ENCODE measurements at places on chromosomes 5 and 9.

DNA sequence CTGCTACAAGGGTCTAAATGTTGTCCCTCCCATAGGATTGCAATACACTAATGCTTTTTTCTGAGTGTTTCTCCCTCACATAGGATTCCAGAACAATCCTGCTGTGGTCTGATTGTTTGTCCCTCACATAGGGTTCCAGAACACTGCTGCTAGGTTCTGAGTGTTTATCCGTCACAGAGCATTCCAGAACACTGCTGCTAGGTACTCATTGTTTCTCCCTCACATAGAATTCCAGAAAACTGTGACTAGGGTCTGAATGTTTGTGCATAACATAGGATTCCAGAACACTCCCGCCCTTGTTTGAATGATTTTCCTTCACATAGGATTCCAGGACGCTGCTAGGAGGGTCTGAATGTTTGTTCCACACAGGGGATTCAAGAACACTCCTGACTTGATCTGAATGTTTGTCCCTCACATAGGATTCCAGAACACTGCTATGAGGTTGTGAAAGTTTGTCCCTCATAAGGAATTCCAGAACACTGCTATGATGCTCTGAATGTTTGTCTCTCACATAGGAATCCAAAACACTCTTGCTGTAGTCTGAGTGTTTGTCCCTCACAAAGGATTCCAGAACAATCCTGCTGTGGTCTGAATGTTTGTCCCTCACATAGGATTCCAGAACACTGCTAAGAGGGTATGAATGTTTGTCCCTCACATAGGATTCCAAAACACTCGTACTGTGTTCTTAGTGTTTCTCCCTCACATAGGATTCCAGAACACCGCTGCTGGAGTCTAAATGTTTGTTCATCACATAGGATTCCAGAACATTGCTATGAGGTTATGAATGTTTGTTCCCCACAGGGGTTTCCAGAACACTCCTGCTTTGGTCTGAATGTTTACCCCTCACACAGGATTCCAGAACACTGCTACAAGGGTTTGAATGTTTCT is 213.5 kb downstream of the FOXD4L6 start:
- H3K27me3 ChIP-seq = no peaks in the 10 kb centered on the region
- no peak overlapping the region for H3K27ac ChIP-seq
- DNase-seq = peak; percentile 53
- H3K36me3 ChIP-seq = no peaks in the 10 kb centered on the region
- no peaks in the 10 kb centered on the region for H3K4me1 ChIP-seq

DNA sequence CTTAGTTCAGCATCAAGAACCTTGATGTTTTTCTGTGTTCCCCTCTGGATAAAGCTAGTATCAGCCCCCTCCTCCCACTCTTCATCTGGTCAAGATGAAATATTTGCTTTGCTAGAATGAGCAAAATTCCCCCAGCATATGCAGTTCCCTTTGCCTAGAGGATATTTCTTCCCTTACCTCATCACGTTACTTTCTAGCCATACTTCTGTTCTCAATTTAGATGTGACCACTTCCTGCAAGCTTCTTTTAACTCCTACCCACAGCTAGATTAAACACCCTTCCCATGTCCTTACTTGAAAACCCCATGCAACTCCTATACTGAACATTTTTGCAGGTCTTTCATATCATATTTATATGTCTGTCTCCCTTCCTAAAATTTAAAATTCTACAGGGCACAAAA is 178.9 kb upstream of the TUSC1 start:
- H3K4me3 ChIP-seq = no peak overlapping the region
- H3K27me3 ChIP-seq = no peaks in the 10 kb centered on the region
- no peaks in the 10 kb centered on the region for H3K4me1 ChIP-seq
- DNase-seq = no peak
- H3K27ac ChIP-seq = no peak overlapping the region

GRCh38 chr5:179265514-179266290 is 79.6 kb downstream of the ADAMTS2 start:
- no peaks in the 10 kb centered on the region for H3K27me3 ChIP-seq
- no peak overlapping the region for H3K4me3 ChIP-seq
- no peak for DNase-seq

GRCh38 chr9:72986522-72987116 is 33.8 kb upstream of the ALDH1A1 start:
- no peak for DNase-seq
- no peaks in the 10 kb centered on the region for H3K4me1 ChIP-seq
- H3K27ac ChIP-seq = no peak overlapping the region
- no peaks in the 10 kb centered on the region for H3K36me3 ChIP-seq

DNA sequence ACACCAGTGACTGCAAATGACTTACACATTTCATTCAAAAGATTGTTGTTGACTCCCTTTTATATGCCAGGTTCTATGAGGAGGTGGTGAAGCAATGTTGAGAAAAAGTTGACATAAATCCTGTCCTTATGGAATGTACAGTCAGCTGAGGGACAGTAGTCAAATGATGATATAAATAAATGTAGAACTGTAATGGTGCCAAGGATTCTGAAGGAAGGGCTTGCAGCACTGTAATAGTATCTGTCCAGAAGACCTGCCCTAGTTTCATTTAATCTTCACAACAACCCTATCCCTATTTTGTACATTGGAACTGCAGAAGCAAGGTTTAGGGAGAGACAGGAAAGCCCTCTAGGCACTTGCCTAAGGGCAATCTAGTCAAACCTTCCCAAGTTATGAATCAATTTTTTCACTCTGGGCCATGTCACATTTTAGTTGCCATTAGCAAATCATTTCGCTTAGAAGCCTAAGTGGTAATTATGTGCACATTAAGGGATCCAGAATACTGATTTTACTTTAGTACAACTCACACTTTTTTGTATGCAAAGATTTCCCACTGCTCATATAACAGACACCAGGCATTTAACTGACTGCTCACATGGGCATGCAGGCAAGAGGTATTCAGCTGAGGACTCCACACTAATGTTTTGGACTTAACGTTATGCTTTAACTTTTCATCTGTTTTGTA is 34.5 kb upstream of the LIFR start:
- no peak overlapping the region for H3K4me3 ChIP-seq
- no peak overlapping the region for H3K27ac ChIP-seq
- no peaks in the 10 kb centered on the region for H3K4me1 ChIP-seq
- H3K36me3 ChIP-seq = no peaks in the 10 kb centered on the region
- DNase-seq = no peak
- H3K27me3 ChIP-seq = peaks cover 2% of the 10 kb centered on the region

DNA sequence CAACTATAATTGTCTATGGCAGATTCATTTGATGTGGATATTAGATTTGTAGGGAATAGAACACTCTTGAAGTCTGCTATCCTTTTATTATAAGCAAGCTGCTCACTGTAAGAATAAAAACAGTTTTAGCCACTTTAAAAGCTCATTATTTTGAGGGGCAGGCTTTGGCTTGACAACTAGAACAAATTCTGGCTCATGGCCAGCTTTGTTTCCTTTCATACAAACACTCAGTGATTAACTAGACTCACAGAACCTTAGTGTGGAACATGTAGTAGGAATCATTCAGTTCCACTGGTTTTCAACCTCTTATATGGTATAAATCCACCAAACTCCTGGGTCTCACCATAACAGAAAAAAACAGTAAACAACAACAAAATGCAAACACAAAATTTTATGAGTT is 27.4 kb upstream of the CEP120 start:
- H3K4me3 ChIP-seq = no peak overlapping the region
- H3K4me1 ChIP-seq = peaks cover 33% of the 10 kb centered on the region
- H3K27ac ChIP-seq = no peak overlapping the region
- no peaks in the 10 kb centered on the region for H3K36me3 ChIP-seq
- DNase-seq = no peak
- H3K27me3 ChIP-seq = peaks cover 7% of the 10 kb centered on the region
